ENCODE measurements at places on chromosomes 2 and 18.

DNA sequence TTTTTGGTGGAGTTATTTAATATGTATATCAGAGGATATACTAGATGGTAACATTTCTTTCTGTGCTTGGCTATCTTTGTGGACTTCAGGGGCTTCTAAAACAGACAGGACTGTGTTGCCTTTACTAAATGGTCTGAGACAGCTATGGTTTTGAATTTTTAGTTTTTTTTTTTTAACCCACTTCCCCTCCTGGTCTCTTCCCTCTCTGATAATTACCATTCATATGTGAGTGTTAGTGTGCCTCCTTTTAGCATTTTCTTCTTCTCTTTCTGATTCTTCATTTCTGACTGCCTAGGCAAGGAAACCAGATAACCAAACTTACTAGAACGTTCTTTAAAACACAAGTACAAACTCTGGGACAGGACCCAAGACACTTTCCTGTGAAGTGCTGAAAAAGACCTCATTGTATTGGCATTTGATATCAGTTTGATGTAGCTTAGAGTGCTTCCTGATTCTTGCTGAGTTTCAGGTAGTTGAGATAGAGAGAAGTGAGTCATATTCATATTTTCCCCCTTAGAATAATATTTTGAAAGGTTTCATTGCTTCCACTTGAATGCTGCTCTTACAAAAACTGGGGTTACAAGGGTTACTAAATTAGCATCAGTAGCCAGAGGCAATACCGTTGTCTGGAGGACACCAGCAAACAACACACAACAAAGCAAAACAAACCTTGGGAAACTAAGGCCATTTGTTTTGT is 52.7 kb downstream of the SMAD4 start:
- no peak for DNase-seq

DNA sequence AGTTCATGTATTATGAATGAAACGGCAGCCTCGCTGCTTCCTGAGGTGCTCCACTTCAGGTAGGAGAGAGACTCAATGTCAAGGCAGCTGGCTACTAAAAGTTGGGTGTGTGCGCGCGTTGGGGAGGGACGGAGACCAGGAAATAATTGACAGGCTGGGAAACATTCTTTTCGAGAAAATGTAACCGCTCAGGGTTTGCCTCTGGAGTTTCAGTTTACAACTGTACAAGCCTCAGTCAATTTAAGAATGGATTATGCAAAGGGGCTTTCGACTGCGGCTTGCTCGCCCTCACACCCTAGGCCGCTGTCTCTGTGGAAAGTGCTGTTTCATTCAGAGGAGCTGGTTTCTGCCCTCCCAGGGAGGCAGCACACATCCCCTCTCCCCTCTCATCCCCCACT is 4.4 kb upstream of the SPRED2 start:
- DNase-seq: no peak

DNA sequence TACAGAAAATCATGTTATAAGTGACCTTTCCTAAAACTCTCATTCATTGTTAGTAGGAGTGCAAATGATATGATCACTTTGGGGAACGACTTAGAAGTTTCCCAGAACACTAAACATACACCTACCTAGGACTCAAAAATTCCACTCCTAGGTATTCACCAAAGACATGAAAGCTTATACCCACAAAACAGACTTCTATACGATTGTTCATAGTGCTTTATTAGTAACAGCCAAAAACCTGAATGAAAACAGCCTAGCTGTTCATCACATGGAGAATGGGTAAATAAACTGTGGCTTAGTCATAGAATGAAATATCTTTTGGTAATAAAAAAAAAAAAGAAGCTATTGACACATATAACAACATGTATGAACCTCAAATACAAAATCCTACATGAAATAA is 8.8 kb downstream of the NOL10 start:
- DNase-seq: no peak

DNA sequence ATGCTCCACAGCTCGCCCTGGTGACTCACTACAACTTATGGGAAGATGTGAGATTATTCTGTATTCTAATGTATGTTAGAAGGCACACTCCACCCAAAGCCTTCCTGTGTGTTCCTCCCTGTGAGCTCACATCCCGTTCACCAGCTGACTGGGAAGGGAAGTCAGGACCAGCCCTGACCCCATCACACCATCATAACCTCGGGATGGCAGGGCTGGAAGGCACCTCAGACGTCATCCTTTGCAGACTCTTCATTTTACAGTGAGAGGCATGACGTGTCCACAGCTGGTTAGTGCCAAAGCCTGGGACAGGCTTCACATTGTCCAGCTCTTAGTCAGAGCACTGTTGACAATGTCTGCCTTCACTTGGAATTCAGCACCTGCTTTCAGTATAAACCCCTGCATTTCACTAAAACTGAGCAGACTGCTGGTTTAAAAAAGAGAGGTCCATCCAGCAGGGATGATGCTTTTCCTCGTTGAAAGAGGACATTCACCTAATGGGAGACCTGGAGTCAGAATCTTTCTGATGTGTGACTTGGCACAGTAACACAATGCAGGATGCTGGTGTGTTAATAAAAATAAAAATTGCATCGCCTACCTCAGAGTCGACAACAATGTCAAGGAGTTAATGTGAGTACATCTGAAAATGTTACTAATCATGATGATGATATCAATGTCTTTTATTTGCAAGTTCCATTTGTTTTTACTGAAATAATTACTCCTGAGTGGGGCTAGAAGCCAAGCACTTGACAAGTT is 418.0 kb upstream of the TNP1 start:
- DNase-seq: no peak

DNA sequence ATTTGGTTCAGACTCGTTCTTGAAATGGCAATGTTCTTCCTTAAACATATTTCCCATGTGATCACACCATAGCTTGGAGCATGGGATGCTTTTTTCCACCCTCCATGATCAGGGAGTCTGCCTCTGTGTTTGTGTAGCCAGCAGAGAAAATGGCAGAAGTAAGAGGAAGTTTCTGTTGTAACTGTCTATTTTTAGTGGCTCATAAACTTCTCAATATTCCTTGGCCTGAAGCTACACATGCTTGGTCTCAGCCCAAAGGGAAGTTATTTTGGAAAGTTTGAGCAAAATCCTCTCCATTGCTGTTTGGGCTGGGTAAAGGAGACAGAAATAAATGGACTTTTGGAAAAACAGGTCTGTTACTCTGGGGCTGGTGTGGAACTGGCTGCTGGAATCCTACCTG is 33.4 kb upstream of the ITGA6 start:
- DNase-seq: no peak

GRCh38 chr2:104127049-104127770 is 726.7 kb upstream of the POU3F3 start:
- DNase-seq: no peak

GRCh38 chr18:13292736-13293135 is 74.2 kb downstream of the LDLRAD4 start:
- no peak for DNase-seq

- no peak for DNase-seq
Measured at GRCh38 chr2:151815821-151816489, 12.3 kb downstream of the ARL5A start.

Measured in DMS79 treated with DMSO at 0.1 percent for 48 hours (cell line).